GM19239 (cell line): ENCODE measurements at places on chromosomes 2 and 18.
A peak's percentile ranks its signal among the peaks of the same experiment; 100 is the strongest.

GRCh38 chr2:204008352-204008751 lies 71.8 kb downstream of the ICOS start:
- DNase-seq: no peak

GRCh38 chr2:111037128-111037527 lies 83.6 kb upstream of the BCL2L11 start:
- DNase-seq: no peak

DNA sequence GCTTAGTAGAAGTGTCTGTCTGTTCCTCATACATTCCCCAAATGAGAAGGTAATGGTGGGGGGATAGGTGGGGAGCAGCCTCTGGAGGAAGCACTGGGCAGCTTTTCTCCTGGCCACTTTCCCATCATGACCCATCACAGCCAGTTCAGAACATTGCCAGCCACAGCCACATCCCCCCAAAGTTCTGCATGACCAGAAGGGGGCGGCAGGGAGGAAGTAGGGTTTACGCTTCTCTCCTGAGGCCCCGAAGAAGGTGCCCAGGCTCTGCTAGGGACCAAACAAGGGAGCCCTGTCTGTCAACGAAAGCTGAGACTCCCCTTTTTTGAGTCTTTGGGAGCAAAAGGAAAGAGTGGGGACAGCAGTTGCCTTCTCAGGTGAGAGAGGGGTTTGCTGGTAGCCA lies 7.7 kb downstream of the IGFBP5 start:
- DNase-seq: no peak

GRCh38 chr2:152292991-152293390 lies 42.0 kb upstream of the FMNL2 start:
- DNase-seq: no peak

DNA sequence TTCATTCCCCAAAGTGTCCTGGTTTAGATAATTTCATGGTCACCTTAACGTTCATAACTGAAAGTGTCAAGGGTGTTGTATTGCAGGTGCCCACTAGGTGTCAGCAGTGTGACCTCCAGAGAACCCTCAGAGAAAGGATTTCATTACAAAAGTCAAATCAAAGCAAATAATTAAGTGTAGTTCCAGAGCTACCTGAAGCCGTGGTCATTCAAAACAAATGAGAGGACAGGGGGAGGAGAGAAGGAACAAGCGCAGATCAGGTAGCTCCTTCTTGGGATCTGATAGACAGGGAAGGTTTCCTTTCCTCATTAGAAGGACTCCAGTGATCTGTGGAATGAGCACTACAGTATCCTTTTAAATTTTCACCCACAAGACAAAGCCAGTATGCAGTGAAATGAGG lies at the start of gene SLC9A4:
Gene SLC9A4, plus strand, starts transcription at position 207 of the 400 bp plus-strand sequence. CDS start 534 bp downstream, outside the sequence.
- peak; percentile 27 for DNase-seq

DNA sequence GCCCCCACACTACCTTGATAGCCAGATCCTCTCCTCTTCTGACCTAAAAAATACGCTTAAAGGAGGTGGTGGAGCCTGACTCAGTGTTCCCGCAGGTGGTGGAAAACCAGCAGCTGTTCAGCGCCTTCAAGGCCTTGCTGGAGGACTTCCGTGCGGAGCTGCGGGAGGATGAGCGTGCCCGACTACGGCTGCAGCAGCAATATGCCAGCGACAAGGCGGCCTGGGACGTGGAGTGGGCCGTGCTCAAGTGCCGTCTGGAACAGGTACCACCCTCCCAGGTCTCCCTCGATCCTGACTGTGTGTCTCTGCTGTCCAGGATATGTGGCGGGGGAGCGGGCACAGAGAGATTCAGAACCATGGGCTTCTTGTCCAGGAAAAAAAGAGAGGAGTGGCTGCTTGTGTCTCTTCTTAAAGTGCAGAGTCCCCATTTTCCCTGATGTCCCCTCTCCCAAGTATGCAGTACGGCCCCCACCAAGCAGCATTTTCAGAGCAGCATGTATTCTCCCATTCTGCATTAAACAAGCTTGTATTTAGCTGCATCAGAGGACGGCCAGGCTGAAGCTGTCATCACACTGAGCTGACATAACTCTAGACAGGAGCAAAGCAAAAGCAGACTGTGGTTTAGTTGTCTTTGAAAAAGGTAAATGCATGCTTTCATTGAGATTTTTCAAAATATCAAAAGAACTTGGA lies 101.6 kb downstream of the MTCL1 start:
- DNase-seq: no peak

- no peak for DNase-seq
Measured at GRCh38 chr2:115011721-115012120, 569.3 kb downstream of the DPP10 start.

GRCh38 chr2:150769421-150769820 lies 282.0 kb upstream of the RND3 start:
- DNase-seq: no peak

DNA sequence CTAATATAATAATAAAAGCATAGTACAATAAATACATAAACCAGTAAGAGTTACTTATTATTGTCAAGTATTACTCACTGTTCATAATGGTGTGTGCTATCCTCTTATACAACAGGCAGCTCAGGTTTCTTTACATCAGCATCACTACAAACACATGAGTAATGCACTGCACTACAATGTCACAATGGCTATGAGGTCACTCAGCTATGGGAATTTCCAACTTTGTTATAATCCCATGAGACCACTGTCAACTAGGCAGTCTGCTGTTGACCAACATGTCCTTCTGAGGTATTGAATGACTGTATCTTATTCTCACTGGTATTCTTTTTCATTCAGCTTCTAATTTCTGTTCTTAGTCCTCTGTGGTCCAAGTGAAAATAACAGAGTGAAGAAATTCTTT lies 250.4 kb upstream of the DSEL start:
- DNase-seq: no peak

GRCh38 chr2:18435426-18436037 lies 124.9 kb downstream of the RDH14 start:
- no peak for DNase-seq

DNA sequence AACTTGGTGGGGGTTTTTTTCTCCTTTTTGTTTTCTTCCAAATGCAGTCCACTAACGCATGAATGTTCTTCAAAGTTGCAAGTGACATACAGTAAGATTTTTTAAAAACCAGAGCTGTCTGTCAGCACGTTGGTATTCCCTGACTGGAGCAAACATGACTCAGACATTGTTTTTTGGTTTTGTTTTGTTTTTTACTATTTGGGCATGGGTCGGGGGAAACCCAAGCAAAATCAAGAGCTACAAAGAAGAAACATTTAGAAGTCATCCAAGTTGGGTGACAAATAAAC lies 726 bp upstream of the CCDC88A start:
- no peak for DNase-seq

DNA sequence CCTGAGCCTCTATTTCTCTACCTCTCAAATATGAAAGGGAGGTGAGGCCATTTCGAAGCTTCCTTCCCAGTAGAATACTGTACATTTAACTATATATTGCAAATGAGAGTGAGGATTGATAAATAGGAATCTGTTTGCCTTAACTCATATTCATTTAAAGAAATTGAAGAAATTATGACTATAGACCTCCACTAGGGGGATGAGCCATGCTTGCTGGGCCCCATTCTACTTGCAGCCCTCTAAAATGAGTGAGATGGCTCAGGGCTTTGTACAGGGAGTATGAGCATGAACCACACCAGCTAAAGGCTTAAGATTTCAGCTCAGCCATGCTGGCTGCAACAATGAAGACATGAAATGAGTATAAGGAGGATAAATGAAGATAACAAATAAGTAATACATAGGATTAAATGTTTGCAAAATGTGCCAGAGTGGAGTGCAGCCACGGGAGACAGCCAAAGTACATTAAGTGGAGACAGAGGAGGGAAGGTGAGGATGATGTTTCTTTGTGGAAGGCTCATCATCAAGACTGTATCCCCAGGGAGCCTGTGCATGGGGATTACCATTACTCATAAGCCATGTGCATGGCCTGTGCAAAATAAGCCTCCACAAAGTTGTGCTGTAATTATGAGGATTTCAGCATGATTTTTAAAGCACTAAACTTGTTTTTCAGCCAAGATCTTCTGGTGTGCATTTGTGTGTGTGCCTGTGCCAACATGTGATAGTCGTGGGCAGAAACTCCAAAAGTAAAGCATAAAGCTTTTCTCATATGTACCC lies 300.8 kb downstream of the CNTNAP5 start:
- DNase-seq: no peak

DNA sequence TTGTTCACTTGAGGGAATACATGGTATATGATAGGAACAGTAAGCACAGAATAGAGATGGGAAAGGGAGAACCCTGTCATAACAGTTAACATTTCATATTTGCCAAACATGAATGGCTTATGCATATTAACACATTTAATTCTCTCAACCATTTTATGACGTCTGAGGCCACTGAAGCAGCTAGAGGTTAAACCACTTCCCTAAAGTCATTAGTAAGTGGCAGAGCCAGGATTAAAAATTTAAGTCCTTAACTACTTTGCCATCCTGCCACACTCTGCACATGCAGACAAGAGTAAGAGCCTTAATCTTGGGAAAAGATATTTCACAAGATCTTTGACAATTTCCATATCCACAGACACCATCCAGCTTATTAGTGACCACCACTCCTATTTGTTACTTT lies 2.1 kb downstream of the LIPT1 start:
- DNase-seq: no peak

- DNase-seq: peak; percentile 17
Measured at GRCh38 chr2:152336119-152336853, 1.3 kb downstream of the FMNL2 start.

DNA sequence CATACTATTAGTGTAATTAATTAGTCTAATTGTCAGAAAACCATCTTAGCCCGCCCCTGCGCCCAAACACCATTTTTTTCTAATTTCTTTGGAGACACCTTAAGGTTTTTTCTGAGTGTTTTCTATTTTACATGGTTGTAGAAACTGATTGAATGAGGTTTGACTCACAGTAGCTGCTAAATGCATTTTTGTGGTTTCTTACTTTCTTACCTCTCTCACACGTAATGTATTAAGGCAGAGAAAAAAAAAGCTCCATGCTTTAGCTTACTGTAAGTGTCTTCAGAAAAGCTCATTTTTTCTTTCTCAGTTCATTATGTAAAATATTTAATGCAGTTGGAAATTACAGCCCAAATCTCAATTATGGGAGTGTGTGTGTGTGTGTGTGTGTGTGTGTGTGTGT lies 548.5 kb upstream of the LRRTM4 start:
- no peak for DNase-seq

DNA sequence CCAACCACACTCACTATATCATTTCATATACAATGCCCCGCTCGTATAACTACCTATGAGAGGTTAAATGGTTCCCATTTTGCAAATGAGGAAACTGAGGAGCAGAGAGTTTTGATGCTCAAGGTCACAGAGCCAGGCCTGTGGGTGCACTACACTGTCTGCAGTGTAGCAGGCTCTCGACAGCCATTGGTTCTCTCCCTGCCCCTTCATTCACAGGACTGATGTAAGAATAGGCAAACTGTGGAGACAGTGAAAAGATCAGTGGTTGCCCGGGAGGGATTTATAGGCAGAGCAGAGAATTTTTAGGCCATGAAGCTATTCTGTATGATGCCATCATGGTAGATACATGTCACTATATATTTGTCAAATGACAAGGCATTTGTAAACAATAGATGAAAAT lies 39.0 kb upstream of the LBH start:
- no peak for DNase-seq

DNA sequence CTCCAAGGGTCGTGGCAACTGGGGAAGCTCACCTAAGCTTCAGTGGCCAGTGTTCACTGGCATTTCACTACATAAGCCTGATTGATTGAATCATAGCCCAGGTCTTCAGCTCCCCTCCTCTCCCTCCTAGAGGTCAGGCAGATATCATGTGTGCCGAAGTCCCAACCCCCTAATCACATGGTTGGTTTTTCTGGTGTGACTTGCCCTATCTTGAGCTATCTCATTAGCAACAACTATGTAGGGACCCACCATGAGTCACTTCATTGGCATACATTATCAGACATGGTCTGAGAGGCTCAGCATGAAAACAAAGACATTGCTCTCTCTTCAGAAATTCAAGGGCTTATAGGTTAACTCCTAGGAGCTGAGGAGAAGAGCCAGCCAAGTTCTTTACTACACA lies 76.8 kb downstream of the LYPD1 start:
- DNase-seq: no peak

DNA sequence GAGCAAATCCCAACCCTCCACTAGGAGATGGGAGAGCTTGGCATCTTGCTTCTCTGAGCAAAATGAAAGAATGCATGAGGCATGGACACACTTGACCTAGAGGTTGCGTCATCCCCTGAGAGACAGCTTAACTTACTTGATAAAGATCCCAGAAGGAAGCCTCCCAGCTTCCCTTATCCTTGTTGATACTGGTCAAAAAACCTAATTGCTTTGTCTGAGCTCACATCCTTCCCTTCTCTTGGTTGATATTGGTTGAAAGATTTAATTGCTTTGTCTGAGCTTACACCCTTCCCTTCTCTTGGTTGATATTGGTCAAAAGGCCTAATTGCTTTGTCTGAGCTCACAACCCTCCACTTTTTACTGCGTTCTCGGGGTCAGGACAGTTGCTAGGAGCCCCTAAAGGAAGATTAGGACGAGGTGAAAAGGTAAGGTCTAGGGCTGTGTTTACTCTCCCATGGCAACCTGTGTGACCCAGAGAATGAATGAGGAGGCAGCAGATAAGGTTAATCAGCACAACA lies 12.2 kb upstream of the BOD1L2 start:
- no peak for DNase-seq

GRCh38 chr2:160687629-160688028 lies 194.0 kb upstream of the RBMS1 start:
- DNase-seq: no peak
